IPS-NIHi11 (cell line): ENCODE measurements at places on chromosomes 1 and 21.
A peak's percentile ranks its signal among the peaks of the same experiment; 100 is the strongest.

GRCh38 chr1:41387667-41388091, 26.4 kb downstream of the FOXO6 start:
- peak; percentile 90 for DNase-seq

DNA sequence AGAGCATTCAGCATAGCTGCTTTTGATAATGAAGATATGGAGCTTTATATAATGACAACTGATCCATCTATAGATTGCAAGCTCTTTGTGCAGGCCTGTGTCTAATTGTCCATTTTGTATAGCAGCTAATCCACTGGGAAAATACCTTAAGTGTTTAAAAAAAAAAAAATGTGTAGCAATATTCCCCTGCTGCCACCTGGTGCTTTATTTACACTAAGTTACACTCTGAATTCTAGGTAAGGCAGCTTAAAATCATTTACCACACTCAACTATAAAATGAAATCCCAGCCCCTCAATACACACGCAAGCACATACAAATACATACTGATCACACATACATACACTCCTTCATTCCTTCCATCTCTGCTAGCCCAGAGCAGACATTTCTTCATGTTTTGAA, 49.1 kb upstream of the BCL9 start:
- no peak for DNase-seq

DNA sequence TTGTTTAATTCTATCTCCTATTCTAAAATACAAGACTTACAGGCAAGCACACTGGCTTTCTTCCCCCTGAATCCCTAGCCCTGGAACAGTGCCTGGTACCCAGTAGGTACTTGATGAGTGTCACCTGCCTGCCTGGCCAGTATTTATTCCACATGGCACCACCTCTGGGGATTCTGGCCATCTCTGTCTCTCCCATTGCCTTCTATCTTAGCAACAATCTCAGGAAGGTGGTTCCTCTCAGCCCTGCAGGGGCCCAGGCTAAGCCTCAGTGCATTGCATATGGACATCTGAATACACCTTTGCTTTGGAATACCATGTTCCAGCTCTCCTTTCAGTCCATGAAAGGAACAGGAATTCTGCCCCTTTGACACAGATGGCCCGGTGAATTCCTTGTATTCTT, 81.0 kb downstream of the HIVEP3 start:
- no peak for DNase-seq

DNA sequence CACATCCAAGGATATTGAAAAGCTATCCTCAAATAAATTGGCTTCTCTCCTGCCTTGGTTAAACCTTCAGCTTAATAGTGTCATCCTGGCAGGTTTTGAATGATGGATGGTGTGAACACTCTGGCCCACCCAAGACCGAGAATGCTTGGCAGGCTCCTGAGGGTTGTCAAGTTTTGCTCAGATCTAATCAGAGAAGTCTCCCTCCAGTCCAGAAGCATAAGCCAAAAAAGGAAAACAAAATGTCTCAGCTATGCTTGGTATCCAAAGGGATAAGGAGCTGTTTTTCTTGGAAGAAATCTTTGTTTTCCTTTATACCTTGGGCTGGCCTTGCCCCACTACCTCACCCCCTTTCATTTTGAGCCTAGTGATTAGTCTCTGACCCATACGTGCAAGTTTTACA, 172.7 kb downstream of the CRB1 start:
- DNase-seq = no peak
